ENCODE measurements at places on chromosomes 1 and 21. TPM values are rescaled to one million over a fixed set of nuclear protein-coding genes. Genes with fewer than 3 reads are reported as not detected.

- H3K4me1 ChIP-seq: no peaks in the 10 kb centered on the region
- H3K4me3 ChIP-seq: no peak overlapping the region
- no peaks in the 10 kb centered on the region for H3K27me3 ChIP-seq
- H3K36me3 ChIP-seq: no peaks in the 10 kb centered on the region
- H3K27ac ChIP-seq: no peak overlapping the region
- no peak for DNase-seq
These were observed 41.6 kb upstream of the MROH9 start for GRCh38 chr1:170893655-170894297.

KCNA3 gene
- 0.70 TPM for polyA plus RNA-seq

- no peak for DNase-seq
- no peak overlapping the region for H3K4me3 ChIP-seq
- H3K27me3 ChIP-seq: no peaks in the 10 kb centered on the region
- H3K36me3 ChIP-seq: no peaks in the 10 kb centered on the region
- H3K4me1 ChIP-seq: peaks cover 19% of the 10 kb centered on the region
- H3K27ac ChIP-seq: no peak overlapping the region
These were observed 71.7 kb upstream of the TMPRSS2 start for GRCh38 chr21:41579692-41580091.

DNA sequence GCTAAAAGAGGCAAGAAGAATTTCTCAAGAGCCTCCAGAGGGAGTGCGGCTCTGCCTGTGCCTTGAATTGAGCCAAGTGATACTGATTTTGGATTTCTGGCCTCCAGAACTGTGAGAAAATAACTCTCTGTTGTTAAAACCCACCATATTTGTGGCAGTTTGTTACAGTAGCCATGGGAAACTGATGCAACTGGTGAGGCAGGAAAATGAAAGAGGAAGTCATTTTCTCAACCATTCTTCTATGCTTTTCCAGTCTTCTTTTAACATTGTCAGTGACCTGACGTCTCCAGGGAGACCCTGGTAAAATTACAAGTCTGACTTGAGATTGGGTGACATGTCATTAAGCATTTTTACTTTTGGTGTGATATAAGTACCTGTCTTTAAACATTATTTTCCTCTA, 5.8 kb downstream of the OR6P1 start:
- no peak for DNase-seq
- no peaks in the 10 kb centered on the region for H3K27me3 ChIP-seq
- H3K27ac ChIP-seq: no peak overlapping the region
- H3K36me3 ChIP-seq: no peaks in the 10 kb centered on the region
- H3K4me1 ChIP-seq: no peaks in the 10 kb centered on the region

- H3K4me1 ChIP-seq: peaks cover 19% of the 10 kb centered on the region
- no peaks in the 10 kb centered on the region for H3K27me3 ChIP-seq
- H3K27ac ChIP-seq: no peak overlapping the region
- no peak overlapping the region for H3K4me3 ChIP-seq
- no peak for DNase-seq
These were observed 66.2 kb upstream of the WDR26 start for GRCh38 chr1:224500796-224501195.

GRCh38 chr21:19458295-19458694, 1054.7 kb upstream of the TMPRSS15 start:
- no peak overlapping the region for H3K27ac ChIP-seq
- H3K4me1 ChIP-seq: no peaks in the 10 kb centered on the region
- no peak overlapping the region for H3K4me3 ChIP-seq
- no peaks in the 10 kb centered on the region for H3K36me3 ChIP-seq
